ENCODE measurements at places on chromosomes 6 and 20.

DNA sequence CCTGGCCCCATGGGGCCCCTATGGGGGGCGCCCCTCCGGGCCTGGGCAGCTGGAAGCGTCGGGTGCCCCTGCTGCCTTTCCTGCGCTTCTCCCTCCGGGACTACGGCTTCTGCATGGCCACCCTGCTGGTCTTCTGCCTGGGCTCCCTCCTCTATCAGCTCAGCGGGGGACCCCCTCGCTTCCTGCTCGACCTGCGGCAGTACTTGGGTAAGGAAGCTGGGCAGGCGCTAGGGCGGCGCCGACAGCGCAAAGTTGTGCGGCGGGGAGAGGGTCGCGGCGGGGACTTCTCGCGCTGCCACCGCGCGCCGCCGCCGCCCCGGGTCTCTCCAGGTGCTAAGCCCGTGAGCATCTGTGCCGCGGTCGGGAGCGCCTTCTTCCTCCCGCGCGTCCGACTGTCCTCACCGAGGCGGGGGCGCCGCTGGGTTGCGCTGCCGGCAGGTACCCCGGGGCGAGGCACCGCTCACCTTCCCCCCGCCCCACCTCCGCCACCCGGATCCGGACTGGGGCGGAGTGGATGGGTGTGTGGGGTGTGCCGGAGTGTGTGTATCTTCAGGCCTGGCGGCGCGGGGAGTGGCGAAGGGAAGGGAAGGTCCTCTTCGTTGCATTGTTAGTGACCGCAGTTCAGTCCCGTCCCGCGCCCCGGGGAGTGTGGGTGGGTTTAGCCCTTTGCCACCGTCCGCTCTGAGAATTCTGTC lies 788 bp downstream of the UST start:
- DNase-seq: peak; percentile 26

- no peak for DNase-seq
Observed at GRCh38 chr6:135496800-135497411, 634 bp downstream of the AHI1 start.

DNA sequence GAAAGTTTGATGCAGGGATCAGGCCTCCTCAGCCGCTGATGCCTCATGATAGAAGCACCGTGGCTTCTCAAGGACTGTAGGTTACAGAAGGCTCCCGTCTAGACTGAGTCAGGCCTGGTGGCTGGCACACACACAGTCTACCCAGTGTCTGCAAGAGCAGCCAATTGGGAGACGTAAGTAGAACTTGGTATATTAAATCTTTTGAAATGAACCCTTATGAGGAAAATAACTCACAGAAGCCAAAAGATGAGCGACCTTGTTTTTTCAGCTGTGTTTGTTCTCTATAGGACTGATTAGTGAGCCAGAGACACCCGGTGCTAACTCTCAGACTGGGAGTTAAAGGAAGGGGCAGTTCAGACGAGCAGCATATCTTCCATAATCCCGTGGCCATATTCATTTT lies 5.9 kb upstream of the PDE10A start:
- DNase-seq: no peak

DNA sequence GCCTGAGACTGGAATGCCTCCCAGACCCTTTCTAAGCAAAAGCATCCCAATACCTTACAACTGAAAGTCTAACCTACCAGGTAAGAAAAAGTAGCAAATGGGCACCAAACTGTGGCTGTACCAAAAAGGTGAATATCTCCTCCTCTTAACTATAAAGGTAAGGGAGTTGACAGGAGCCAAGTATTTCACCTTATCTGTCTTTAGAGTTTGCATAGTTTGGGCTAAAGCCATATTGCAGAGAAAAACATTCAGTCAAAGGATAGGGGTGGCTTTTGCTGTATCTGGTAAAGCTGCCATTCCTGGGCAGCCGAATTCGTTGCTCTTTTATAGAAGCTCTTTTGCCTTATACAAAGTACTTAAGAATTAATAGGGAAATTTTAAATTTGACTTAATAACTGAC lies 38.1 kb downstream of the PHF3 start:
- DNase-seq: no peak

- no peak for DNase-seq
Observed at GRCh38 chr20:2692886-2693285, 306 bp downstream of the EBF4 start.

DNA sequence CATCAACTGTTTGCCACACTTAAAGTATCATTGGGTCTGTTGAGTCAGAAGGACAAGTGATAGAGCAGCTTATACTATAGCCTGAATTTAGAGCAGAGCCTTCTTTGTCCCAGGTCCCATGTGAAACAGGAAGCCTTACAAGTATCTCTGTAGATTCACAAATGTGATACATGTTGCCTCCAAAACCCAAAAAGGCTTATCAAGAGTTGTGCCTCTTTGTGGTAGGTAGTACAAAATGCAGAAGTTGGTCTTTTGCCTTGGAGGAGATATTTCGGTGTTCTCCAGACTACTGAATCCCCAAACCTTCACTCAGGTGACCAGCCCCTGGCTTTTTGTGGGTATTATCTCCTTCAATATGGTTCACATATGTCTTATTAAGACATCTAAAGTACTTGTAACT lies 172.8 kb upstream of the PROKR2 start:
- DNase-seq: no peak

- no peak for DNase-seq
Observed at GRCh38 chr20:64253443-64253842, 2.1 kb upstream of the PCMTD2 start.

GRCh38 chr6:117600008-117600743 lies 2.1 kb downstream of the GOPC start:
- no peak for DNase-seq

- DNase-seq: no peak
Observed at GRCh38 chr20:37971561-37972127, 61.6 kb downstream of the TTI1 start.

DNA sequence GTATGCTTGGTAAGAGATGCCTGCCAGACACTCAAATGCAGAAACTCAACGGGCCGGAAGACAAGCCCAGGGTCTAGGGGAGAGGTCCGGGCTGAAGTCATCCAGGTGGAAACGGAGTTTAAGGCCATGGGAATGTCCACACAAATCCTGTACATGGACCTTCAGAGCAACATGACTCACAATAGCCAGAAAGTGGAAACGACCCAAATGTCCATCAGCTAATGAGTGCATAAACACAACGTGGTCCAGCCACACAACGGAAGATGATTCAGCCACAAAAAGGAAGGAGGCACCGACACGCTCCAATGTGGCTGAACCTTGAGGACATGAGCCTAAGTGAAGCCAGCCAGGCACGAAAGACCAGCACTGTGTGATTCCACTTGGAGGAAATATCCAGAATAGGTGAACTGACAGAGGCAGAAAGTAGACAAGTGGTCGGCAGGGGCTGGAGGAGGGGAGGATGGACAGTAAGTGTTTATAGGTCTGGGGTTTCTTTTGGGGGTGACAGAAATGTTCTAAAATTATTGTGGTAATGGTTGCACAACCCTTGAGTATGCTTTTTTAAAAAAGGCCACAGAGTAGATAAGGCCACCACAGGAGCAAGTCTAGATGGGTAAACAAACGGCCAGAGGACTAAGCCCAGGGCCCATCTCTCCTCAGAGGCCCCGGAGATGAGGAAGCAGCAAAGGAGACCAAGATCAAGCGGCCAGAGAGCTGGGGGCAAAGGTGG lies 105.6 kb downstream of the PREX1 start:
- no peak for DNase-seq

DNA sequence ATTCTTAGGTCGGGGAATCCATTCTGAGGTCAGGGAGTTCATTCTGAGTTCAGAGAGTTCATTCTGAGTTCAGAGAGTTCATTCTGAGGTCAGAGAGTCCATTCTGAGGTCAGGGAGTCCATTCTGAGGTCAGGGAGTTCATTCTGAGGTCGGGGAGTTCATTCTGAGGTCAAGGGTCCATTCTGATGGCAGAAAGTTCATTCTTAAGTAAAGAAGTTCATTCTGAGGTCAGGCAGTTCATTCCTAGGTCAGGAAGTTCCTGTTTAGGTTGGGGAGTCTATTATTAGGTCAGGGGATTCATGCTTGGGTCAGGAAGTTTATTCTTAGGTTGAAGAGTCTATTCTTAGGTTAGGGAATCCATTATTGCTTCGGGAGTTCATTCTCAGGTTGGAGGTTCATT lies 16.5 kb upstream of the NXT1 start:
- DNase-seq: no peak

DNA sequence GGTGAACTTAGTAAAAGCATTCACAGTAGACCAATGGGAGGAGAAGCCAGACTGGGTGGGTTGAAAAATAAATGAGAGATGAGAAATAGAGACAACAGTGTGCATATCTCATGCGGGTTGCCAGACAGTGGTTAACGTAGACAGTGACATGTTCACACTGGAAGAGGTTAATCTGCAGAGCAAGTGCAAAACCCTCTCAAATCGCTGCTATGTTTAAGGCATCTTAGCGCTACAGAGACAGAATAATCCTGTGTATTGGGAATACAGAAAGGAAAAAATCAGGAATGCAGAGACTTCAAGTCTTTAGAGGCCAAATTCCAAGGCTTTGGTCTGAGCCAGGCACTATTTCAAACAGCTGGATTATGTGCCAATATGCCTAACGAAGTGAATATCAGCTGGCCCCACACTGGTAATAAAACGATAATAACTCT lies 107.1 kb downstream of the TSHZ2 start:
- DNase-seq: no peak

DNA sequence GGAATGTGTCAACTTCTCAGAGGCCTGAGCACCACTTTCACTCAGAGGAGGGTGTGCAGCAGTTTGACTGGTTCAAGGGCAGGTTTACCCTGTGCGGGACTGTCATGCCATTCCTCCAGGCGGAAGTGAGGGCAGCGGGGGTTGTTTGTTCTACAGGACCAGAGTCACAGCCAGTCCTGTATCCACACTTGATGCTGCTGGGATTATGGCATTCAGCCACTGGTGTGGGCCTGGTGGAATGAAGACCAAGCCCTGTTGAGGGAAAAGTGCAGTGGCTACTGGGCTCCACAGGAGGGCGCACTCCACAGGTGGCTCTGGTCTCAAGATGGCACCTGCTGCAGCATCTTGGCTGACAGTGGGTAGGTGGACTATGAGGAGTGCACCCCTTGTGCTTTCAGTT lies 14.8 kb downstream of the SEMG2 start:
- DNase-seq: no peak

- no peak for DNase-seq
Observed at GRCh38 chr20:41142919-41143318, 5.6 kb downstream of the PLCG1 start.

- DNase-seq: no peak
Observed at GRCh38 chr6:110512991-110513390, 36.6 kb upstream of the SLC22A16 start.

DNA sequence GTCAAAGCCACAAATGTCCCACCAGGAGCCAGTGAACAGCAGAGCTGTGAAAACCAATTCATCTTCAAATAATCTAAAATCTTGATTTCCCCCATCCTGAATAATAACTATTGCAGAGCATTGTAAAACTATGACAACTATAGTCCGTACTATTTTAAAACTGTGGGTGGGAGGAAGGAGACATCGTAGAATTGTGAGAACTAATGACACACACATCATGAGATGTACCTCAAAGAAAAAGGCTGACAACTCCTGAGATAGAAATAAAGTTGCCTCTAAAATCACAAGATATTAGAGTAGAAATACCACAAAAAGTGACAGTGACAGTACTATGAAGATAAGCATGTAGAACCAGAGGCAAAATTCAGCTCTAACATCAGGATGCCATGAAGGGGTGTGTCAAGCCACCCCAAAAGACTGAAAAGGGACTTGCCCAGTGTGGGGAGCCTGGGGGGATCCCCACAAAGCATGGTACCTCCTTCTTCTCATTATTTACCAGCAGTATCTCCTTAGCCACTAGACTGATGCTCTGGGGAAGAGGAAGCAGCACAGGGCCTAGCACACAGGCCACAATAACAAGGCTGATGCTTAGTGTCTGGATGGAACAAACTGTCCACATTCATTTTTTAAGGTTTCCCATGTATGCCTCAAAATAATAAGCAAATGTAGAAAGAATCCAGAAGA lies 13.4 kb downstream of the NAPB start:
- no peak for DNase-seq
